ENCODE measurements at places on chromosomes 1 and 21. TPM values are rescaled to one million over a fixed set of nuclear protein-coding genes. Genes with fewer than 3 reads are reported as not detected.

KIF26B gene
- total RNA-seq, result 6.2 TPM

RCC1 gene
- total RNA-seq, result 95.9 TPM

GRCh38 chr1:55255901-55256300 lies 40.7 kb upstream of the USP24 start:
- DNase-seq, result no peak

DNA sequence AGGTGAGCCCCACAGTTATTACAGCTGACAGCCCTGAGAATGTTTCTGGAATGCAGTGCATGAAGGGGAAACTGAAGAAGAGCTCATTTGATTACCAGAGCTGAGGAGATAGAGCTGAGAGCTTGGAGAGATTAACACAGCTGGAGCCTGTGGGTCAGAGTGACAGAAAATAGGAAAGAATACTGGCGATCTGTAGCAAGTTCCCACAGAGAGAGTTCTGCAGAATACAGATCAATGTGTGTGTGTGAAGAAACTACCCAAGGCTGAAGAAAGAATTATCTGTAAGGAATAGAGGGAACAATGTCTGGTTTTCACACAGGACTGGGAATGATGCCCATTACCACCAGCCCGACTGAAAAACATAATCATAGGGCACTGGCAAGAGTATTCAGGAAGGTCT lies 103.6 kb upstream of the SNX7 start:
- DNase-seq, result no peak

- DNase-seq, result no peak
These were observed 796.2 kb downstream of the PLA2G4A start for GRCh38 chr1:187624812-187625545.

ASTN1 gene
- 21.8 TPM for total RNA-seq

DNA sequence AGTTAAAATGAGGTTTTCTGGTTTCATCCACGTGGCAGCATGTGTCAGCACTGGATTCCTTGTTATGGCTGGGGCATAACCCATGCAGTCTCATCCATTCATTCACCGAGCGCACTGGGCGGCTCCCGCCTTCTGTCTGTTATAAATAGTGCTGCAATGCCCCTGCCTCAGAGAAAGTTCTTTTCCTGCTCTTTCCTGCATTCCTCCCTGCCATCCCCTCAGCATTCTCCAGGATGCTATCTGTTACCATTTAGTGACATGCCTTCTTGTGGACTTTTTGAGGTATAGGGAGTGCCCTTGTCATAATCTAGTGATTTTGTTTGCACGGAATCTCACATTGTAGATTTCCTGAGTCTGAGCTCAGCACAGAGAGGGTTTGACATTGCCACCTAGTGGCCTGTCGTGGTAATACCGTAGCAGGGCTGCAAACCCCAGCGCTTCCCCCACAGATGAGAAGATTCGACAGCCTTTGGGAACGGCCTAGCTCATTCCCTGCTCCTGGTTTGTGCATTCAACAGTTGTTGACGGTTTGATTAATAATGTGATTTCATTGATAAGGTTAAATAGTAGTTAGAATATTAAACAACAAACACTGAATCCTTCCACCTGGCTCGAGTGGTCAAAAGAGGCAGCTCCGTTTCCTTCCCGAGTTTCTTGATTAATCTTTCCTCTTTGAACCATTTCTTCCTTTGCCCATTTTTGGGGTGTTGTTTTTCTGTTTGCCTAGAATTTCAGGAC lies 46.3 kb downstream of the UMODL1 start:
- peak; percentile 86 for DNase-seq

Measured in neural crest cell (in vitro differentiated cells).